ENCODE measurements at places on chromosomes 4 and X.

- no peak for DNase-seq
These were observed 4.3 kb downstream of the SEPSECS start for GRCh38 chr4:25155947-25156346.

DNA sequence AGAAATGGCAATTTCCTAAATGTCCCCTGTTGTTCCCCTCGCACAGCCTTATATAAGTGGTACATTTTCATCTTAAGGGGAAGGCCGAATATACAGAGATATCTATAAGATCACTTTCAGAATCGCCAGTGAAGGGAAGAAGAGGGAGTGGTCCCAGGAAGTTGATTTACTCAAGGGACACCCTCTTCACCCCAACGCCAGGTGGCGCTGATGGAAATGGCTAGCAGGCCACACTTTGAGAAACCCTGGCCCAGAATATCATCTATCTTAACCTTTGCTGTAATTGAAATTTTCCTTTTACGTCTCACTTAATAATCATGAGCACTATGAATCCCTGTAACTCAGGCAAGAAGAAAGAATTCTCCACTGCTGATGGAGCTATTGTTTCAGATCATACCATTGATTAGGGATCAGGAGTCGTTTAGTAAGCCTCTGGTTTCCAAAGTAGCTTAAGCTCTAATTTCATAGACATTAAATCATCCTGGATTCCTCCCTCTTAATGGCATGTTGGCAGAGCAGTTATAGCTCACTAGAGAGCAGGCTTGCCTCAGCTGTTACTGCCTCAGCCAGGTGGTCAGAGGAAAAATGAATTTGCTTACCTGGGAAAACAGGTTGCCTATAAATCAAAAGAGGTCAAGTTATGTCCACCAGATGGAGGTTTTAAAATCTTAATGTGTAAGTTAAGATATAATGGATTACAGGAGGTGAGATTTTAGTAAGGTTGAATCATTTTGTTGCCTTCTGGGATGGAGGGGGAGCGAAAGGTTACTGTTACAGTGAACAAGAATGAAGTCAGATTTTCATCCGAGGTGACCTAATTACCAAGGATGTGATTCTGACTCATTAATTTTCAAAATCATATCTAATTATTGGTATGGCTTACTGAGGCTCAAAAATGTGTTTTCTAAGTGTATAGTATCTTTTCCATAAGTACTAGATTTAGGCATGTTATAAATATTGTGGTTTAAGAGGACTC lies 941.2 kb upstream of the TENM3 start:
- DNase-seq = no peak

DNA sequence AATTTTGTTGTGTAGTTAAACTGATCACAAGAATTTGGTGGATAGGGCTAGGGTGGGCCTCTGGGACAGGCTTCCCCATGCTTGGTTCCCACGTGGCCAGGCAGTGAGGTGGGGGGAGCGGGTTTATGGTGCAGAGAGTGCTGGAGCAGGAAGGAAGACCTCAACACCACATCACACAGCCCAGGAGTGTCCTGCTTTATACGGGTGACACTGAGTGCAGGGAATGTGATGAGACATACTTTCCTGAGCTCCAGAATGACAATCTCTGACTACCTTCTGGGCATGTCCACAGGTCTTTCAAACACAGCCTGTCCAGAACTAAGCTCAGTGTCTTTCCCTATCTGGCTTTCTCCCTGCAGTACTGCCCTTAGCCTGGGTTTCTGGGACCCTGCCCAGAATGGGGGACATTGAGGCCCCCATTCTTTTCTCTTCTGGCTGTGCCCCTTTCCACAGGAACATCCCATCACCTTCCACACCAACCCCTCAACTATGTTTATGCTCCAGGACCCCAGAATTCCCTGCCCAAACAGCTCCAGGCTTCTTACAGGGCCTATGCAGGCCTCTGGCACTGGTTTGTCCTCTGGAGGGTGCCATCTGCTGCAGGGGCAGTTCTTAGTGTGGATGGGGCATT lies 36.5 kb upstream of the RASL11B start:
- DNase-seq = no peak

DNA sequence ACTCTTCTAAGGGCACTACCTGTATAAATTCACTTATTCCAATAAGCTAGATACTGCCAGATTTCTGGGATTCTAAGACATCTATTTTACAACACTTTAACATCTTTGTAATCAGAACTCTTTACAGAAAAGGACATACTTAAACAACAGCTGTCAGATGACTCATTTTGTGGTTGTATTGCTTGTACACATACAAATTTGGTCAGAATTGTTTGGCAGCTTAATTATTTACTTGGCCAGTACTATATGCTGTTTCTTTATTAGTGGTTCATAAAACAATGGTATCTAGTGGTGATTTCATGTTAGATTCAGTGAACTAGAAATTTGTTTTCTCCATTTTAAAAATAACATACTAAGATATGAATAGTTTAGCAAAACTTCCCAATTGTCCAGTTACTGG lies 27.2 kb downstream of the PALLD start:
- DNase-seq = no peak

GRCh38 chrX:147927256-147927655 lies 15.5 kb downstream of the FMR1 start:
- DNase-seq = no peak

- DNase-seq = no peak
These were observed 8.9 kb upstream of the NAP1L5 start for GRCh38 chr4:88706574-88706973.

DNA sequence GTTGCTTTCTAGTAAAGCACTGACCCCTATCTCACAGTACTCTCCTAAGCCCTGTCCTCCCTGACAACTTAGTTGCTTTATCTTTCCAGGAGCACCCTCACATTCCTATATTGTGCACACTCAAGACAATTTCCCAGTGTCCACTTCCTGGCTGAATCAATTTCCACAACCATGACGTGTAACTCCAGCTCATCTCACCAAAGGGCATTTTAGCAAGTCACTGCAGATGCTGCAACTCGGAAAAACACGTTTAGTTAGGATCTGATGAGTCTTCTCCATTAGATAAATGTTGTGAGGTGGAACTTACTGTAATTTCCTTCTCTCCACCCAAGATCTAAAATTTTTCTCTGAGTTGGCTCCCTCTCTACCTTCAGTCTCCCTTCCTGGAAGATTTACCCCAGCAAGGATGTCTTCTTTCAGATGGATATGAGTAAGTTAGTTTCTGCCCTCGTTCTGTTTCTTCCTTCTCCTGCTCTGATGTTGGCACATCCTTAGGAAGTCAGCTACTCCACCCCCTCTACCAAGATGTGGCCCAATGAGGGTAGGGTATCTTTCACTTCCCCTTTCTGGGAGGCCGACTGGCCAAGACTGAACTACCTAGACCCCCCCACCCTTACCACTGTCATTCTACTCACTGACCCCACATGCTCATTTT lies 28.8 kb upstream of the IL13RA1 start:
- DNase-seq = no peak

- DNase-seq = peak; percentile 52
These were observed 91.4 kb downstream of the GABRB1 start for GRCh38 chr4:47122592-47123291.

- DNase-seq = no peak
These were observed 7.9 kb downstream of the TRIM2 start for GRCh38 chr4:153211986-153212728.

GRCh38 chr4:14110407-14110806 lies 482.9 kb upstream of the BOD1L1 start:
- no peak for DNase-seq

DNA sequence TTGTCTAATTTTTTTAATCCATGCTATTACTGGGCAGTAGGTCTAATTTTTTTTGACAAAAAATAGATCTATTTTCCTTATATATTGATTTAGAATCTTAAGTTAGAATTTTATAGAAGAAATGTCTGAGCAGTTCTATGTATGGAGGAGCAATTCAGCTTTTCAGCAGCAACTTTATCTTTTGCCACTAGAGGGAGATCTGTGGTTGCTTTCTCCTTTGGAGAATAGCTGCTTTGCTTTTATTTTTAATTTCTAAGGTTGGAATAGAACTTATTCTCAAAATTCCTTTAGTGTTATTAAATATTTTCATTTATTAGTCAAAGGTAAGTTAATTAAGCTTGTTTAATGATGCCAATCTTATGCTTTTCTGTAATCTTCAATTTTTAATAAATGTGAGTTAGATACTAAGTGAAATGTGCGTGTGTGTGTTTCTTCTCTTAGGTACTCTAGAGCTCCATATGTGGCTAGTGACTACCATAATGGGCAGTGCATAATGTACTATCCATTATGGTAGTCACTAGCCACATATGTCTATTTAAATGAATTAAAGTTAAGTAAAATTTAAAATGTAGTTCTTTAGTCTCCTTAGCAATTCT lies 29.3 kb downstream of the FAM199X start:
- DNase-seq = no peak

DNA sequence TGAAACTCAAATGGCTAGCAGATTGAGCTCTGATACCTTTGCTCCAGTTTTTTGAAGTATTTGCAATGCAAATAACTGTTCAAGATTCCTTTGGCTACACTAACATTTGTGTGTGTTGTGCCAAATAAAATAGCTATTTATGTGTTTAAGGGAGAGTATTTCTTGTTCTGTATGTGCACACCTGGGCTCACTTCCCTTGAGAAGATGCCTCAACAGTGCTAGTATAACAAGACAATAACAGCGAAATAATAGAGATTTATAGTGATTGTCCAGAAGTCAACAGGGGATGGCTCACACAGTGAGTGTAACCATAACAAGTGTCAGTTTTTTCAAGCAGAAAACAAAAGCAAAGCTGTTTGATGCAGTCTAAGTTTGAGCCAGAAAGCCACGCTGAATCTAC lies 460.5 kb downstream of the CENPC start:
- DNase-seq = no peak

GRCh38 chr4:140642674-140643437 lies 74.1 kb upstream of the UCP1 start:
- DNase-seq = no peak

DNA sequence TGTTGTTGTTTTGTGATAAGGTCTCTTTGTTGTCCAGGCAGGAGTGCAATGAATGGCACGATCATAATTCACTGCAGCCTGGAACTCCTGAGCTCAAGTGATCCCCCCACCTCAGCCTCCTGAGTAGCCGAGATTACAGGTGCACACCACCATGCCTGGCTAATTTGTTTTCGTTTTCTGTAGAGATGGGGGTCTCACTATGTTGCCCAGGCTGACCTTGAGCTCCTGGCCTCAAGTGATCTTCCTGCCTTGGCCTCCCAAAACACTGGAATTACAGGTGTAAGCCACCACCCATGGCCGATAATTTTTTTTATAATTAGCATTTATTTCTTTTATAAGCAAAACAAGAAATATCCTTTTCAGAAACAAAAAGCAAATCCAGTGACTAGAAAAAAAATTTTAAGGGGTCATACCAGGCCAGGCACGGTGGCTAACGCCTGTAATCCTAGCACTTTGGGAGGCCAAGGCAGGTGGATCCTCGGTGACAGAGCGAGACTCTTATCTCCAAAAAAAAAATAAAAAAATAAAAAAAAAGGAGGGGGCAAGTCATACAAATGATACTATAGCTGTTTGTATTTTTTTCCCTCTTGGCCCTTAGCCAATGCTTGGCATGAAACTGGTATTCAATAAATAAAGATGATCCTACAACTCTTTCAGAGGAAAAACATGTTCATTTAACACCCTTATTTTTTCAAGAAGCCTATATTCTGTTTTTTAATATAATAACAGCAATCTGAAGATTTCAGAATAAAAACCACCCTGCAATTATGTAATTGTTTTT lies 3.4 kb downstream of the PLAC8 start:
- DNase-seq = no peak

GRCh38 chrX:24371391-24371972 lies 11.0 kb downstream of the SUPT20HL1 start:
- DNase-seq = peak; percentile 59

DNA sequence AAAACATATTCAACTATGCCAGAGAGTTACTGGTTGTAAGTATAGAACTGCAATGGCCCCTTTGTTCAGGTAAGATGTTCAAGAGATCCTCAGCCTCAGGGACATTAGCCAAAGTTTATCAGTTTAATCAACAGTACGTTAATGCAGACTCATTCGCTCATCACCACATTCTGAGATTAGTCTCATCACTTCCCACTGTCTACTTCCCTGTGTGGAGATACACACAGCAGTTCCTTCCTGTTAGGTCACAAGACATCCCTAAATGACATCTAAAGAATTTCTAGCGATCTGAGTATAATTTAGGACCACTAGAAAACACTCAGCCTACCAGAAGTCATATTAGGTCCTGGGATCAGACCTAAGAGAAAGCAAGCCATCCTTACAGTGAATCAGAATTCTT lies 10.4 kb downstream of the SLC10A7 start:
- no peak for DNase-seq

GRCh38 chr4:107619066-107619465 lies 101.0 kb downstream of the PAPSS1 start:
- no peak for DNase-seq

DNA sequence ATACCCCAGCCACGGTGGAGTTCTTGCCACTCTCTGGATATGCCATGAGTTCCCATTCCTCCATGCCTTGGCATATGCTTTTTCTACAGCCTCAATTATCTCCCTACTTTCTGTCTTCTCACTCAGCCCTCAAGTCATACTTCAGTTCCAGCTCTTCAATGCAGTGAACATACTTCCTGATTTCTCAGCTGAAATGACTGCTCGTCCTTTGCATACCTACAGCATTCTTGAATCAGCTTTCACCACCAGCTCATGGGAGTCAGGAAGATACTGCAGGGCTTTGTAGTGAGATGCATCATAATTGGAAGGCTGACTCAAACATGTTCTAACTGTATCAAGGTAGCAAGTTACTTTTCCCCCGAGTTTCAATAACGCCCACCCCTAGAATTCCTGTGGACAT lies 118.4 kb downstream of the APBB2 start:
- DNase-seq = no peak

DNA sequence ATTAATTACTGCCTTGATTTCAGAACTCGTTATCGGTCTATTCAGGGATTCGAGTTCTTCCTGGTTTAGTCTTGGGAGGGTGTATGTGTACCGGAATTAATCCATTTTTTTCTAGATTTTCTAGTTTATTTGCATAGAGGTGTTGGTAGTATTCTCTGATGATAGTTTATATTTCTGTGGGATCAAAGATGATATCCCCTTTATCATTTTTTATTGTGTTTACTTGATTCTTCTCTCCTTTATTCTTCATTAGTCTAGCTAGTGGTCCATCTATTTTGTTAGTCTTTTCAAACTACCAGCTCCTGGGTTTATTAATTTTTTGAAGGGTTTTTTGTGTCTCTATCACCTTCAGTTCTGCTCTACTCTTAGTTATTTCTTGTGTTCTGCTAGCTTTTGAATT lies 32.1 kb downstream of the CDX4 start:
- DNase-seq = no peak

- no peak for DNase-seq
These were observed 45.5 kb upstream of the NKX1-1 start for GRCh38 chr4:1451752-1452122.

DNA sequence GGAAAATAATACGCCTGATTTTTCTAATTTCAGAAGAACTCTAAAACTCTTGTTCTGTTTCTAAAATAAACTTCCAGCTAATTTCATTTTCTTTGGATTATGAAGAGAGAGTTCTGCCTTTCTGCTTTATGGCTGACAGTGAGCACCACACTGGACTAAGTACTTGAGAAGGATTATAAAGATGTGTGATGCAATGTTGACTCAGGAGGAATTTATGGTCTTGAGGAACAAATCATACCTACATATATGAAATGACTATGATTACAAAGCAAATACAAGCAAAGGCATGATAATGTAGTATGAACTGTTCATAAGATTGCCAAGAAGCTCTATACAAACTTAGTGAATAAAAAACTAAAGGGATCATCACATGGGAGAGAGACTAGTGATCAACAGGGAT lies 13.0 kb upstream of the SLC25A5 start:
- DNase-seq = no peak
